ENCODE measurements at places on chromosomes 2 and 18.
A peak's percentile ranks its signal among the peaks of the same experiment; 100 is the strongest.

- no peak for DNase-seq
Observed at GRCh38 chr18:27226556-27227075, 41.5 kb upstream of the CHST9 start.

DNA sequence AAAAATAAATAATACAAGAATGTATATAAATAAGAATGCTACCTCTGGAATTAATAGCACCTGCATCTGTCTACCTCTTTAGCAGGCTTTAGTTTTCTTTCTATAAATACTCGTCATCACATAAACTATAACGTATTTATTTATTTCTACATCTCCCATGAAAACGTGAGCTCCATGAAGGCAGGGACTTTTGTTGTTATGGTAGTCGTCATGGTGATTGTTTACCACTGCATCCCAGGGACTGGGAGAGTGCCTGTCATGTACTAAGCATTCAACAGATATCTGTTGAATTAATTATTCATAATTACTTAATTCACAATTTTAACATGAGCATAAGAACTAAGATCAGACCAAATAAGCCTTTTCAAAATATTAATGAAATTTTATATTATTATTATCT, 386.6 kb downstream of the NRXN1 start:
- no peak for DNase-seq

- no peak for DNase-seq
Observed at GRCh38 chr2:11968521-11968920, 222.1 kb downstream of the LPIN1 start.

DNA sequence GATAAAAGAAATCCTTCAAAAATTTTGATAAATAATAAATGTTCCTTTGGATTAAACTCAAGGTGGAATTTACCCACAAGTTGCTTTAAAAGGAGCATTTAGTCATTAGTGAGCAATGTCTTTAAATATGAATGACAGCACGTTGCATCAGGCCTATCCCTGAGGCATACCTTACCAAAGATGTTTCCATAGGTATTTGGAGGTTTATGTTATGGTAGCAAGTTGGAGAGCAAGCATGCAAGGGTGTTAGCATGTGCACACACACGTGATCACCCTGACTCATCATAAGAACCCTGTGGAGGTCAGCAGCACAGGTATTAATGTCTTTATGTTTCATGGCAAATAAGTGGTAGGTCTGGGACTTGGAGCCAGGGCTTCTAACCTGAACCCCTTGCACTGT, 159.9 kb downstream of the ACTR3 start:
- no peak for DNase-seq

GRCh38 chr2:231185886-231186285, 12.5 kb upstream of the ARMC9 start:
- DNase-seq = no peak

- DNase-seq = no peak
Observed at GRCh38 chr2:96580771-96581170, 44.2 kb downstream of the ARID5A start.

- DNase-seq = no peak
Observed at GRCh38 chr18:33232318-33232626, 208.2 kb downstream of the CCDC178 start.

GRCh38 chr2:58202404-58202803, 38.7 kb downstream of the FANCL start:
- DNase-seq = no peak

DNA sequence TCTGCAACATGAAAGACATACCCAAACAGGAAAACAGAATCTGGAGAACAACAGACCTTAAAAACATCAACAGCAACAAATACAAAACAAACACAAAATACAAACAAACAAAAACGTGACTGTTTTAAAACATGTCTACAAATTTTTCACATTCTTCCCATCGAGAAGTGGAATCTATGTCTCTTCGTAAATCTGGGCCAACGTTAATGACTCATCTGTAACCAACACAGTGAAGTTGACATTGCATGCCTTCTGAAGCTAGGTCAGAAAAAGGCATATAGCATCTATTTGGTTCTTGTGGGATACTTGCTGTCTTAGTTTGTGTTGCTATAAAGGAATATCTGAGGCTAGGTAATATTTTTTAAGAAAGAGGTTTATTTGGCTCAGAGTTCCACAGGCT, 269.0 kb upstream of the FBXO11 start:
- peak; percentile 69 for DNase-seq

DNA sequence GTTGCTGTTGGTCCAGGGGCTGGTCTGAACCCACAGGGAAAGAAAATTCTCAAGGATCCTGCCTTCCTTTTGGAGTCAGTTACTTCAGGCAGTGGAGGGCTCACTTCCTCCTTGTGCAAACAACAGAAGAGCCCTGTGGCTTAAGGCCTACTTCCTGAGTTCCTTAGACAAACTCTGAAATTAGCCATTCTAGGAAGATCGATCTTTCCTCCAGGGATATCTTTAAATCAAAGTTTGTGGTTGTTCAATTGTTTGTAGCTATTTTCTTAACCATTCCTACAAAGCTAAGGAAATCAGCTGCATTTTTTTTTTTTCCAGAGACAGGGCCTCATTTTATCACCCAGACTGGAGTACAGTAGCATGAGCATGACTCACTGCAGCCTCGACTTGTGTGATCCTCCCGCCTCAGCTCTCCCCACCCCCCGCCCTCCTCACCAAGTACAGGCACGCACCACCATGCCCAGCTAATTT, 156.0 kb downstream of the TANC1 start:
- peak; percentile 88 for DNase-seq

DNA sequence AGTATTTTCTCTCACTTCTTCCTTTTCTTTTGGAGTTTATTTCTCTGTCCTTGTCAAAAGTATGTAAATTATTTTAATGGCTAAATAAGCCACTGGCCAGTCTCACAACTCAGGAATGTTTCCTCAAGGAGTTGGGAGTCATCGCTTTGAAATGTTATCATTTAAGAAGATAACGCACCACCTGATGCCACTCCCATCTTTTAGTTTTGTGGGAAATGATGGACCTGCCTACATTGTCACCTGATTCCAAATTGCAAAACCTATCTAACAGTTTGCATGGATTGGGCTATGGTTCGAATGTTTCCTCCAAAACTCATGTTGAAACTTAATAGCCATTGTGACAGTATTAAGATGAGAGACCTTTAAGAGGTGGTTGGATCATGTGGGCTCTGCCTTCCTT, 32.4 kb upstream of the PPM1B start:
- DNase-seq = peak; percentile 84

GRCh38 chr2:54672590-54673456, 50.6 kb upstream of the EML6 start:
- DNase-seq = no peak

GRCh38 chr2:187552828-187553681, 1.2 kb downstream of the TFPI start:
- peak; percentile 92 for DNase-seq

DNA sequence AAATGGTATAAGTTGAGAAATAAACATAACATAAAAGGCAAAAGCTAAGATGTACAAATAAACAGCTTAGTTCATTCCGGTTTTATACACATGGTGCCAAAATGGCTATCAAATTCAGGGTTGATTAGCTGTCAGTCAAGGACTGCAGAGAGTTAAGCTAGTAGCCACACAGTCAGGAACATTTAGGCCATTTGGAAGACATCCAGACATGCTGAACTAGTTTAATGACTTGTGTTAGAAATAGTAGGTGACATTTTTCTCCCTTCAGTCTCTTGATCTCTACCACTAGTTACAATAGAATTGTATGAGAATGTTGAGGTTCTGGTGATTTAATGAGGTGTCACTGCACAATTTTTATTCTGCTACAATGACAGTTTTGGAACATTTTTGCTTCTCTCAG, 394.4 kb upstream of the SPHKAP start:
- DNase-seq = no peak

- DNase-seq = peak; percentile 74
Observed at GRCh38 chr2:223970343-223971128, 13.3 kb downstream of the MRPL44 start.

DNA sequence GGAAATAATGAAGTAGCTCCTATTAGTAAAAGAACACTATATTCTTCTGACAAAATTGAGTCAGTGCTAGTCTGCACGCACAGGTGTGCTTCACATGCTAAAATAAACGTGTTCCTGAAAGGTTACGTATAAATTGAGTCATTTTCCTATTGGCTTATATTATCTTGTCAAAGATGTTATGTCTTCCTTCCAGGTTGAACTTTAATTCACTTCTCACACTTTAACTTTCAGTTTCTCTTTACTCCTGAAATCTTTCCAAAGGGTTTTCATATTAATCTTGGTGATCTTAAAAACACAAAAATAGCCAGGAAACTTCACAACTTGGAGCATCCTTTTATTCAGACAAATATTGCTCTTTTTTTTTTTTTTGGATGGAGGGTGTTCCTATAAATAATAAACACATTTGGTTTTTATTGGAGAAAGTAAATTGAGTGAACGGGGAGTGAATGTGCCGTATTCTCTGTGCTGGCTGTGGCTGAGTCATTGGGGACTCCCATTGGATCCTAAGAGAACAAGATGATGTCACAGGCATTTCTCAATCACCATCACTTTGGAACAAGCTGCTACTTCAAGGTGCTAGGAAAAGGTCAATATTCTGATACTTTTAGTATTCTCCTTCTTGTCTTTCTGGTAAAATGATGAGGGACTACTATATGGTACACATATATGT, 150.2 kb upstream of the SPATS2L start:
- peak; percentile 96 for DNase-seq

GRCh38 chr2:238334885-238335284, 14.6 kb downstream of the TRAF3IP1 start:
- no peak for DNase-seq

DNA sequence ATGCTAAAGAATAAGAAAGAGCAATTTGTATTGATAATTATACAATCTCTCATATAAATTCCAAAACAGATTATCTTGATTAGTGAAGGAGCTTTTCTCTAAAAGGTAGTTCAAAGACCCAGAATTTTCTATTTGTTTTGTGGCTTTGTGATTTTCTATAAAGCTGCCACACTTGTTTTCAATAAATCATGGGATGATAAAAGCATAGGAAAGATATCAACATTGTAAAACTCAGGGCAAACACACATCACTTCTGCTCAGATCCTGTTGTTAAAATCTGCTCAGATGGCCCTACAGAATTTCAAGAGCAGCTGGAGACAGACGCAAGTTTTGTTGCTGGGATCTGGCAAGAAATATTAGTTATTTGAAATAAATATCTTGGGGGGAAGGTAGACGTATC, 28.8 kb upstream of the CBLN2 start:
- DNase-seq = no peak

DNA sequence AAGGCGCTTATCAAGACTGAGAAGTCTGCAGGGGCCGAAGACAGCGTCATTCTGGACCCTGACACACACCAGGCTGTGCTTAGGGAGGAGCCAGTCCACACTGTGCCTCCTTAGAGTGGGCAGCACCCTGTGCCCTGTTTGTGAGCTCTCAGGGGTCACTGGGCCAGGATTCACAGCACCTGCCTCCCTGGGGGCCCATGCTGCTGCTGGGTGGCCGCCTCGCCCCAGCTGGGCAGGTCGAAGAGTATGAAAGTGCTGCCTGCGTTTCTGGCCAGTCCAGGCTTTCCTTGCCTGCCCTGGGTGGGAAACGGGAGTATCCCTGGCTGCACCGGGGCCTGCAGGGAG, 15.4 kb upstream of the GPR55 start:
- DNase-seq = no peak

- no peak for DNase-seq
Observed at GRCh38 chr2:165876269-165876668, 77.3 kb downstream of the TTC21B start.

GRCh38 chr18:48013162-48013561, 82.7 kb upstream of the SMAD2 start:
- DNase-seq = no peak

- no peak for DNase-seq
Observed at GRCh38 chr18:10745219-10745618, 219.4 kb downstream of the NAPG start.

GRCh38 chr2:30470426-30470825, 23.4 kb downstream of the LCLAT1 start:
- no peak for DNase-seq

DNA sequence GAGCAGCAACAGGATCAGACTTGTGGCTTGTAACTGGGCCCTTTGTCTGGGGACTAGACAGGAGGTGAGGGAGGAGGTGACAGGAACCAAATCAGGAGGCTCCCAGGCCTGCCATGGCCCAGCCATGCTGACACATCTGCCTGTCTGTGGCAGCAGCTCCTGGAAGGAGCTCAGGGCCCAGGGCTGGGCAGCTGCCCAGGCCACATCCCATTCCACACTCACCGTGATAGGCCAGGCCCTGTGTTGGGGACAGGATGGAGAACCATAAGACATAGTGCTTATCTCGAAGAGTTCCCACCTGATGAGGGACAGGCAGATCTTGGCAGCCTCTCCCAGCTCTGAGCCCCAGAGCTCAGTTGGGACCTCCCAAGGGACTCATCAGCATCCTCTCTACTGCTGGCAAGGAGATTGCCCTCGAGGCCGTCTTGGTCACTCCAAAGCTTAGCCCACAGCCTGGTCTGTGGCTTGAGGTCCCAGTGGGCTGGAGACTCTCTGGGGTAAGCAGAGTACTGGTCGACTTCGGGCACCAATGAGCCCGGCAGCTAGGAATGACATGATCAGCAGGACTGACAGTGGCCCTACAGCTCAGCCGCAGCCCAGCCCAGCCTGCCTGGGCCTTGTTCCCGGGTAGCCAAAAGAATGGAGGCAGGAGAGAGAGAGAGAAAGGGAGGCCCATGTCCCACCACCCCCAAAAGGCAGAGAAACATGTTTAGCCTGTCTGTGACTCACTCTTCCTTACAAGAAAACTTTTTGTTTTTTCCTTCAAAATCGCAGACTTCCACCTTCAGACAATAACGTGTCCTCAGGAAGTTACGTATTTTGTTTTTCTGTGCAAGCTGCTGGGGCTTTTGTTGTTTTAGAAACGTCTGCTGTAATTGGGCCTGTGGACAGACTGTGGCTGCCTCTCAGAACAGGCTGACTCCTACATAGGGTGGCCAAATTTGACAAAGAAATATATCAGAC, 82.1 kb downstream of the HS1BP3 start:
- DNase-seq = no peak

- DNase-seq = no peak
Observed at GRCh38 chr2:214139630-214140284, 271.1 kb upstream of the VWC2L start.

- DNase-seq = peak; percentile 82
Observed at GRCh38 chr2:112481050-112481527, 867 bp upstream of the TTL start.

DNA sequence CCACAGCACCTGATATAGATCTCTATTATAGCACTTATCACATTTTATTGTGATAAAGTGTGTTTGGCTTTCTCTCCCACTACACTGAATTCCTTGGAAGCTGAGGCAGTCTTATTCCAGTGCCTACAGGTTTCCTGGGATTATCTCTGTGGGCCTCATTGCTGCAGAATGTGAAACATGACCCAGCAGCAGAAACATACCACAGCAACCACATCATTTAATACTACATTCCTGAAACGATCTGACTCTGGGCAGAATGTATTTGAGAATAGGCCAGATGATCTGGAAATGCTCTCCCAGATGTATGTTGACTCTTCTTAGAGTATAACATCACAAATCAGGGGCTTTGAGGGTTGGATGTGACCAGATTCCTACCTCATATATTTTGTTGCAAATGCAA, 323.5 kb upstream of the TANK start:
- DNase-seq = peak; percentile 98

GRCh38 chr18:39425172-39425850, 1859.7 kb upstream of the CELF4 start:
- DNase-seq = no peak

GRCh38 chr18:23468753-23469459, 15.8 kb downstream of the RIOK3 start:
- DNase-seq = no peak

- no peak for DNase-seq
Observed at GRCh38 chr2:174644406-174644805, 46.8 kb upstream of the WIPF1 start.

All from fibroblast of lung (primary cell).